ENCODE measurements at places on chromosomes 5 and 9.

GRCh38 chr5:39533749-39534148, 109.0 kb upstream of the DAB2 start:
- no peak for DNase-seq

DNA sequence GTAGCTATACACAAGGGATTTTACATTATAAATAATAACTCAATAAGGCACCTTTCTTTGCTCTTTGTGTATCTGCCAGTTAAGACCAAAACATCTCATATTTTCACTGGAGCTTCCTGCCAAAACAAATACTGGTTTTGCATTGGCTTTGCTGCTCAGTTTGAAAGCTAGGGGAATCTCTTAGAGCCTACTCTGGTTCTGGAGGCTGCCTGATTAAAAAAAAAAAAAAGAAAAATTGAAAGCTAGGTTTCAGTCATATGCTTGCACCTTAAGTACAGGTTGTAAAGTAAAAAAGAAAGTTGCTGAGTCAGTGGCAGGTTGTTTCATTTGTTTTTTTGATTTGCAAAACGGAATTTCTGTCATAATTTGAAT, 2.3 kb downstream of the DENND4C start:
- no peak for DNase-seq

DNA sequence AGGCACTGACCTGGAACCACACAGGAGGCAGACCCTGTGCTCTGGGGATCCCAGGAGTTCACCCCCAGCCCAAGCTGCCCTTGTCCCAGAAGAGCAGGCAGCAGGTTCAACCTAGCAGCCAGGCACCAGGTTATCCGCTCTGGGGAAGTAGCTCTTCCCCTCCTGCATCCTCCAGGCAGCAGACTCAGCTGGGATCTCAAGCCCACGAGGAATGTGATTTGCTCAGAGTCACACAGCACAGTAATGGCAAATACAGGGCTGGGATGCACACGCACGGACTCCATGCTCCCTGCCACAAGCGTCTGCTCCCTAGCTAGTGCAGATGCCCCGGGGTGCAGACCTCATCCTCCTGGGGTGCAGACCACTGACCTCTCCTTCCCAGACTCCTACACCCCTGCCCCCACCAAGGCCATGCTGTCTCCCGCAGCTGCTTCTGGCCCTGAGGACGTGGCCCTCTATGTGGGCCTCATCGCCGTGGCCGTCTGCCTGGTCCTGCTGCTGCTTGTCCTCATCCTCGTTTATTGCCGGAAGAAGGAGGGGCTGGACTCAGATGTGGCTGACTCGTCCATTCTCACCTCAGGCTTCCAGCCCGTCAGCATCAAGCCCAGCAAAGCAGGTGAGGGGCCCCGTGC, 25.5 kb downstream of the HK3 start:
- no peak for DNase-seq

DNA sequence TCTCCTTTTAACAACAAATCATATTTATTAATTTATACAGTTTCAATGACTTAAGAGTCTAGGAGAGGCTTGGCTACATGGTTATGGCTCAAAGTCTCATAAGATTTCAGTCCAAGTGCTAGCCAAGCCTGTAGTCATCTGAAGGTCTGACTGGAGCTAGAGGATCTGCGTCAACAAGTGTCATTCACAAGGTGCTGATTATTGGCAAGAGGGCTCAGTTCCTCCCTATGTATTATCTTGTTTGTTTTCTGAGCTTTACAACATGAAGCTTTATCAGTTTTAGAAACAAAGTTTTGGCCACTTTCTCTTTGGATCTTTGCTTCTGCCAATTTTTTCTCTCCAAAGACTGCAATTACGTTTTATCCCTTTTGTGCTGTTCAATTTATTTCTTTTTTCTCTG, 94.7 kb downstream of the RICTOR start:
- no peak for DNase-seq

DNA sequence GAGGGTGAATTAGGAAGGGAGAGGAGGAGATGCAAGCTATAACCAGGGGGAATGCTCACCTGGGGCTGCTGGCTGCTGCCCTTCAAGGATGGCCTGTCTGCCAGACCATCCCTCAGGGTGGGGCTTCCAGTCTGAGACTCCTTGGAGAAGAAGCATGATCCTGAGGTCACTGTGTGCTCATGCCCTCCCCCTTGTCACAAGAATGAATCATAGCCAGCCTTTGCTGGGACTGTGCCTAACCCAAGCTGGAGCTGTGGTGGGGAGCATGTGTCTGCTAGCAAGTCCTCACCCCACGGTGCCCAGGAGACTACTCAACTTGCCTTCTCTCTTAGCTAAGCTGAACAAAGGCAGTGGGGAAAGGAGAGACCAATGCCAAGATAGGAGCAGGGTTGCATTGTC, 463.6 kb downstream of the SPOCK1 start:
- DNase-seq = no peak

GRCh38 chr5:14510156-14510734, 71.3 kb upstream of the OTULINL start:
- no peak for DNase-seq

Data from stimulated activated CD4-positive, alpha-beta T cell treated with anti-CD3 and anti-CD28 coated beads, Interleukin-2, amount 100 ng/mL, for 24 hours (primary cell).